ENCODE measurements at places on chromosomes 7 and 10.

- no peak for DNase-seq
These were observed 46.4 kb upstream of the RPA3 start for GRCh38 chr7:7764520-7765396.

DNA sequence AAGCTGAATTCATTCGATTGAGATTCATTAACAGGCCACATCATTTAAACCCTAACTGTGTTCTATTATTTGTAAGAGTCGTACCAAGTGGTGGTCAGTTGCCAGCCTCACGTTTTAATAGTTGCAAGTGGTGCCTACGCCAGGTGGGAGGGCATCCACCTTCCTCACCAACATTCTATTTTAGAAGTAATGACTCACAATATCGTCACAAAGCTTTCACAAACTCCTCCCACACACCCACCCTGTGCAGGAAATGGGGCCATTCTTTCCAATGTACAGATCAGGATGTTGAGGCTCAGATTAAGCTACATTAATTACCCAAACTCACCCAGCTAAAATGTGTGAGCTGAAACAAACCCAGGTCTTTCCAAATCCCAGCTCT, 77.3 kb upstream of the SAMD8 start:
- DNase-seq, result no peak

- DNase-seq, result no peak
These were observed 12.2 kb upstream of the TMEM168 start for GRCh38 chr7:112802406-112802805.

- no peak for DNase-seq
These were observed 688.1 kb downstream of the SUGCT start for GRCh38 chr7:40822861-40823260.

DNA sequence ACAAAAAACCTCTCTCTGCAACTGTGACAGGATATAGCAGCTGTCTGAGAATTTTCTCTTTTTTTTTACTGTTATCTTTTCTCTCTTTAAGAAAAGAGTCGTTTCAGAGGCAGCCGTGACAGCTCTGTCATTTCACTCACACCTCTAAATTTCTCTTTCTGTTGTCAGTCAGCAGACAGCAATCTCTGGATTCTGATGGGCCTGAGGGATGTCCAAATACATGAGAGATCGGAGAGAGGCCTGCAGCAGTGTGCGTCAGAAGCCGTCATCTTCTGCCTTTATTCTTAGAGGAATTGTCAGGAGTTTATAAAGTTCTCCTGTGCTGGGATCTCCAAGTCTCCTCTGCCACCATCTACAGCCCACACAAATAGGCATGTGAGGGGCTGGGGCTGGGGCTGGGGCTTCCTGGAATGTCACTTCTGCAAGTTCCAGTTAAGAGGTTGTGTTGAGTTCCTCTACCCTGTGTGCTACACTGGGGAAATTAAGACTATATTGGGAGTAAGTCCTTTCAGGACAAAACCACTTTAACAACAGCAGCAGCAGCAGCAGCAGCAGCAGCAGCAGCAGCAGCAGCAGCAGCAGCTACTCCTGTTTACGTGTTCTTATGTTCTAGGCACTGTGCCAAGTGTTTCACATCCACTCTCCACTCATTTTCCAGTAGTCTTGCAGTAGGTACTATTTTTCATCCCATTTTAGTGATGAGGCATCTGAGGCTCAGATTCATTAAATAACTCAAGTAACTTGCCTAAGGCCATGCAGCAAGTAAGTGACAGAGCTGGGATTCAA, 541.3 kb downstream of the LRMDA start:
- DNase-seq, result no peak

GRCh38 chr10:26439406-26440087, 1.4 kb downstream of the APBB1IP start:
- DNase-seq, result no peak

GRCh38 chr7:95642173-95642572, 45.9 kb upstream of the PDK4 start:
- no peak for DNase-seq

- DNase-seq, result no peak
These were observed 129.2 kb upstream of the SEC61G start for GRCh38 chr7:54888067-54888733.

GRCh38 chr10:35639021-35639727, 2.9 kb downstream of the FZD8 start:
- DNase-seq, result no peak

GRCh38 chr10:53846809-53847208, 954.2 kb downstream of the PCDH15 start:
- no peak for DNase-seq

DNA sequence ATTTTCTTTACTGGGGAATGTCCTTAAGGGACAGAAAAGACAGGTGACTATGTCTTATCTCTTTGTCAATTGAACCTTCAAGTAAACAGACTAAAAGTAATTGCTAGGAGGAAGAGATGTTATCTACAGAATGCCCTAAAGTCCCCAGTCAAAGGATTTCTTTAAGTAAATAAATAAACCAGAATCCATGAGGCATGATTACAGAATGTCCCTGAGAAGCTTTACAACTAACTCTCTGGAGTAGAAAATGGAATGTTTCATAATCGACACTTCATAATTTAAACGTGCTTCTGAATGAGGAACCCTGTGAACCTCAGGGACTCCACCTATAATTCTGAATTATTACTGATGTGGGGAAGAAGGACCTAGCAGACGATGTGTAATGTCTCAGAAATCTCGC, 187.9 kb upstream of the IMMP2L start:
- DNase-seq, result no peak

GRCh38 chr10:89651916-89652573, 7.0 kb upstream of the PANK1 start:
- no peak for DNase-seq

DNA sequence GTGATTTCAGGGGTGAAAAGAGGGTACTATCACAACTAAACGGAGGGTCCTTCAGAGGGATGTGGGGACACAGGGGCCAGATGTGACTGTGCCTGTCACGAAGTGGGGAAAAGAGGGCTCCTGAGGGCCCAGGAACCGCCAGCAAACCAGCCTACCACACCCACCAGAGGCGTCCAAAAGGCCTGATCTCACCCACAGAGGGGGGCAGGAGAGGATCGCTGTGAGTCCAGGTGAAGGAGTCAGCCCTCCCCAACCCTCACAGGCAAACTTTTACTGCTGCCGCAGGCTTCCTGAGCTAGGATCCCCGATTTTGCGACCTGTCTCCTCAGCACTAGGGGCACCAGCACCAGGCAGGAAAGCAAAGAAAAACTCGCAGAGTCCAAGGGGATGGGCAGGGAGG, 64.7 kb downstream of the HIPK2 start:
- no peak for DNase-seq

GRCh38 chr10:74088722-74089121, 61.9 kb downstream of the AP3M1 start:
- DNase-seq, result no peak

DNA sequence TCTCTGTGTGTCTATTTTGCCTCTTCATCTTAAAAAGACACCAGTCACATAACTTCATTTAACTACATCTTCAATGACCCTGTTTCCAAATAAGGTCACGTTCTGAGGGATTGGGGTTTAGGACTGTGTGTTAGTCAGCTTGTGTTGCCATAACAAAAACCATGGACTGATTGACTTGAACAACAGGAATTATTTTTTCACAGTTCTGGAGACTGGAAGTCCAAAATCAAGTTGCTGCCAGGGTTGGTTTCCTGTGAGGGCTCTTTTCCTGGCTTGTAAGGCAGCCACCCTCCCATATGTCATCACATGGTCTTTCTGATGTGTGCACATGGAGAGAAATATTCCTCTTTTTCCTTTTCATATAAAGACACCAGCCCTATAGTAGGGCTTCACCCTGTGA, 55.3 kb downstream of the REEP3 start:
- no peak for DNase-seq

DNA sequence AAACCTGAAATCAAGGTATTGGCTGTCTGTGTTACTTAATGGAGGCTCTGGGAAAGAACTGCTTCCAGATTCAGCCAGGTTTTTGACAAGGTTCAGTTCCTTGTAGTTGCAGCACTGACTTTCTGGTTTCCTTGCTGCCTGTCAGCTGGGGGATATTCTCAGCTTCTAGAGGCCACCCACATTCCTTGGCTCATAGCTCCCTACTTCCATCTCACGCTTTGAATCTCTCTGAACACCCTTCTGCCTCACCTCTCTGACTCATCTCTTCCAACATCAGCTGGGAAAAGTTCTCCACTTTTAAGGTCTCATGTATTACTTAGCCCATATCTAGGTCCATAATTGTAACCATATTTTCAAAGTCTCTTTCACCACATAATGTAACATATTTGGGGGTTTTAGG, 22.9 kb upstream of the GPR22 start:
- no peak for DNase-seq

GRCh38 chr10:102286216-102286615, 40.9 kb downstream of the GBF1 start:
- no peak for DNase-seq

GRCh38 chr10:71712572-71713134, 6.9 kb downstream of the C10orf105 start:
- DNase-seq, result no peak

GRCh38 chr7:81745637-81746036, 24.2 kb downstream of the HGF start:
- no peak for DNase-seq

GRCh38 chr10:79938728-79939406, 10.0 kb downstream of the SFTPD start:
- no peak for DNase-seq

DNA sequence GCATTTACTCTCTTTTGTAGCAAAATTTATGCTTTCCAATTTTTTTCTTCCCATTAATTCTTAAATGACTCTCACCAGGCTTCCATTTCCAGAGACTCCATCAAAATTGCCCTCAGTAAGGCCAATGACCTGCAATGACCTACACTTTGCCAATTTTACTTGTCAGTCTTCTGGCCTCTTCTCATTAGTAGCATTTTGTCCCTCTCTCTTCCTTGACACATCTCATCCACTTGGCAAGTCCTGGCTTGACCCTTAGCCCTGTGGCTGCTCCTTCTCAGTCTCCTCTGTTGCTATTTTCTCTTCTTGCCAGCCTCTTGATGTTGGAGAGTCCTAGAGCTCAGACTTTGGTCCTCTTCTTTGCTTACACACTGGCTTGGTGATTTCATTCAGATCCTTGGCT, 166.1 kb upstream of the MTPN start:
- DNase-seq, result no peak

DNA sequence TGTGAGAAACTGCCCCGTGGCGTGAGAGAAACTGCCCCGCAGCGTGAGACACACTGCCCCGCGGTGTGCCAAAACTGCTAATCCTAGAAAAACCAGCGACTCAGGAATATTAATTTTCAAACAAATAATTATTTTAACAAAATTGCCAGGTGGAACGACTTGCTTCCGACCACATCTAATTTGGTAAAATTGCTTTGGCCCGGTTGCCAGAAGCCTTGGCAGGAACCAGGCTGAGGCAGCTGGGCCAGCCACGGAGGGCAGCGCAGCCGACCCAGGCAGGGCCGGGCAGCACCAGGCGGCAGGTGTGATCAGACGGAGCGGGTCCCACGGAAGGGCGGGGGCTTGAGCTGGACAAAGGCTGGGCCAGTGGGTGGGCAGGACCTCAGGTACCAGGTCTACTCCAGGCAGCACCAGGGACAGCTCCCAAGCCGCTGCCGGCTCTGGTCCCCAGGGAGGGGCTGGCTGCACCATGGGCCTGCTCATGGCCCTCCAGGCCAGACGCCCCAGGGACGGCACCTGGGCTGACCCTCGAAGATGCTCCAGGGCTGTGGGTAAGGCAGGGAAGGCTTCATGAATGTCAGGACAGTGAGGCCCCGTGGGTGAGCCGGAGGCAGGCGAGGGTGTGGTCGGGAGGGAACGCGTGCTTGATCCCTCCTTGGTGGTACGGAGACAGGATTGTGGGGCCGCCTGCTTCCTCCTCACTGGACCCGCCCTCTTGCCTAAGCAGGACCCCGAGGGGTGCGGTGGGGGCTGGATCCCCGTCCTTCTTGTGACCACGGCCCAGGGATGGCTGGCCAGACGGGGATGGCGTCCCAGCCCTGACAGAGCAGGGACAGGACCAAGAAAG, 7.7 kb upstream of the ADGRA1 start:
- no peak for DNase-seq

DNA sequence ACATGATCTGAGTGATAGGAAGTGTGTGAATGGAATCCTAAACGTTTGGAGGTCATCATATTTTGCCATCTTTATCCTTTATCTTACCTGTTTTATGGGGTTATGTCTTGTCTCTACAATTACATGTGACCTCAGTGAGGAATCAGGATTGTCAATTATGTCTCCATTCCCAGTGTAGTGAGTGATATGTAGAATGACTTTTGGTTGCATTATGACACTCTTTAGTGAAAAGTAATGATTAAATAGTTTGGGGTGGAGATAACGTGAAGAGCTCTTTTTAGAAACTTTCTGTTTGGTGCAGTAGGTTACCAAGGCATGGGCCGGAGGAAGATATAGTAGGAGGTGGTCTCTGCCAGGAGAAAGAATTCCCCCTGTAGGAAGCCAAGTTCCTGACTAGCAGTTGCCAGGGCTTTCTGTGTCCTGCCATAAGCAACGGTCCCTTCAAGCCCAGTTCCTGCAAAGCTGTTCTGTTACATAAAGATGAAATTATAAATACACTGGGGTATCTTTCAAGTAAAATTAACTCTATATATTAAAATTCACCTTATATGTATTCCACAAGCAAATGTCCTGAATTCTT, 228.2 kb downstream of the NSUN6 start:
- DNase-seq, result no peak

DNA sequence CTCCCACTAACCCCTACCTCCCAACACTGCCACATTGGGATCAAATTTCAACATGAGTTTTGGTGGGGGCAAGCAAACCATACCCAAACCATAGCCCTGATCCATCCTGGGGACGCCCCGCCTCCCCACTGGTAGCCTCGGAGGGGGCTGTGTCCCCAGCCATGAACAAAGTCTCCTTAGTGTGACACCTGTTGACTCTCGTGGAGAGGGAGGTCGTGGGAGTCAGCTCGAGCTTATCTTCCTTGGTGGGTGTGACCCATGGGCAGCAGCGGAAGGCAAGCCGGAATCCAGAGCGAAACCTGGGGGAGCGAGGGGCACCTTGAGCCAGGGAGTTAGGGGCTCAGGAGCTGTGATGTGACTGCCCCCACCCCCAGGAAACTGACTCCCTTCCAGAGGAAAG, 11.9 kb downstream of the TACR2 start:
- DNase-seq, result no peak

DNA sequence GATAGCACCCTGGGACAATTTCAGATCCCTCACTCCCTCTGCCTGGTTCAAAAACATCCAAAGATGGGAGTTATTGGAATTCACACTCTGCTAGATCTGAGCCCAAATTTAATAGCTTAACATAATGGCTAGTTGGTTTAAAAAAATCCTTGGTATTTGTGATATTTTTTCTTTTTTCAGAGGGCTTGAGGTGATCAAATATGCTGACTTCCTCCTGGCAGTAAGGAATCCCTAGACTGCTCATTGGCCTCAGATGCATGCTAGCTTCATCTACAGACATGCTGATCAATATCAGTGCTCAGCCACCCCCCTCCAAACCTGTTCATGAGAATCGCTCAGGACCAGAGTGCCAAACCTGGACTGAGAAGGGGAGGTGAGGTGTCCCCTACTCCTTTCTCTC, 74.7 kb upstream of the PLPP4 start:
- DNase-seq, result no peak
